Vagina (tissue), 2 donors: ENCODE measurements at places on chromosomes 3 and 15.

- peaks cover 28% of the 10 kb centered on the region for H3K4me1 ChIP-seq
- no peak overlapping the region for H3K4me3 ChIP-seq
- H3K27me3 ChIP-seq = no peaks in the 10 kb centered on the region
- no peaks in the 10 kb centered on the region for H3K36me3 ChIP-seq
- H3K27ac ChIP-seq = no peak overlapping the region
These were observed 2.1 kb downstream of the OPA1 start for GRCh38 chr3:193594946-193595689.

- no peak overlapping the region for H3K4me3 ChIP-seq
- no peaks in the 10 kb centered on the region for H3K4me1 ChIP-seq
- H3K27ac ChIP-seq = no peak overlapping the region
- no peaks in the 10 kb centered on the region for H3K27me3 ChIP-seq
These were observed 180.7 kb upstream of the LMCD1 start for GRCh38 chr3:8320711-8321458.

- no peak overlapping the region for H3K27ac ChIP-seq
- DNase-seq = no peak
- H3K27me3 ChIP-seq = no peaks in the 10 kb centered on the region
- no peaks in the 10 kb centered on the region for H3K4me1 ChIP-seq
- H3K36me3 ChIP-seq = no peaks in the 10 kb centered on the region
These were observed 28.4 kb downstream of the TTC14 start for GRCh38 chr3:180630371-180630770.

DNA sequence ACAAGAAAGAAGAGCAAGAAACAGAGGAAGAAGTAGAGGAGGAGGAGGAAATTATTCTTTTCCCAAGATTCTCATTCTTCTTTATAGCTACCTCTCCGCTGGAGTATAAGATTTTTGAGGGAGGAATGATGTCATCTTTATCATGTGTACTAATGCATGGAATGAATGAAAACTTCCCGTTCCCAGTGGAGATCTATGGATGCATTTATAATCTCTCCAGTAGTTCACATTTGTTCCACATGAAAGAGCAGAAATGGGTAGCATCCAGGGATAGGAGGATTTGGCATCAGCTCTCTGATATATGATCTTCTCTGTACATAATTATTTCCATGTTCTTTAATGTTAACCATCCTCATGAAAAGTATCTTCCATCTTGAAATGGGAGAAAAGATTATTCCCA, 244.4 kb downstream of the ADAMTSL3 start:
- no peak overlapping the region for H3K4me3 ChIP-seq
- no peaks in the 10 kb centered on the region for H3K36me3 ChIP-seq
- no peak for DNase-seq
- H3K27ac ChIP-seq = no peak overlapping the region
- no peaks in the 10 kb centered on the region for H3K27me3 ChIP-seq

- H3K27ac ChIP-seq = no peak overlapping the region
- H3K36me3 ChIP-seq = no peaks in the 10 kb centered on the region
- H3K27me3 ChIP-seq = no peaks in the 10 kb centered on the region
- no peak overlapping the region for H3K4me3 ChIP-seq
- no peak for DNase-seq
- H3K4me1 ChIP-seq = no peaks in the 10 kb centered on the region
These were observed 117.2 kb upstream of the LRRC3B start for GRCh38 chr3:26505399-26505798.
